ENCODE measurements at places on chromosomes 7 and 10. TPM values are rescaled to one million over a fixed set of nuclear protein-coding genes. Genes with fewer than 3 reads are reported as not detected.

The SEM1 gene
- total RNA-seq = 26.7 TPM

The FAM25G gene
- not detected for total RNA-seq

The PRSS2 gene
- total RNA-seq = not detected

The LIPK gene
- not detected for total RNA-seq

Data from mammary microvascular endothelial cell (primary cell).